ENCODE measurements at places on chromosomes 5 and 9.

GRCh38 chr5:135376961-135377624 is 21.9 kb downstream of the MACROH2A1 start:
- DNase-seq = no peak

- DNase-seq = no peak
These were observed 38.5 kb upstream of the AKNA start for GRCh38 chr9:114426046-114426948.

- no peak for DNase-seq
These were observed 83.1 kb downstream of the MSX2 start for GRCh38 chr5:174807471-174807870.

- peak; percentile 3 for DNase-seq
These were observed 294.6 kb downstream of the SEC61B start for GRCh38 chr9:99516657-99517049.

- no peak for DNase-seq
These were observed 149.7 kb upstream of the TUT7 start for GRCh38 chr9:86503942-86504341.

GRCh38 chr5:131634238-131634637 is 791 bp downstream of the RAPGEF6 start:
- peak; percentile 10 for DNase-seq

DNA sequence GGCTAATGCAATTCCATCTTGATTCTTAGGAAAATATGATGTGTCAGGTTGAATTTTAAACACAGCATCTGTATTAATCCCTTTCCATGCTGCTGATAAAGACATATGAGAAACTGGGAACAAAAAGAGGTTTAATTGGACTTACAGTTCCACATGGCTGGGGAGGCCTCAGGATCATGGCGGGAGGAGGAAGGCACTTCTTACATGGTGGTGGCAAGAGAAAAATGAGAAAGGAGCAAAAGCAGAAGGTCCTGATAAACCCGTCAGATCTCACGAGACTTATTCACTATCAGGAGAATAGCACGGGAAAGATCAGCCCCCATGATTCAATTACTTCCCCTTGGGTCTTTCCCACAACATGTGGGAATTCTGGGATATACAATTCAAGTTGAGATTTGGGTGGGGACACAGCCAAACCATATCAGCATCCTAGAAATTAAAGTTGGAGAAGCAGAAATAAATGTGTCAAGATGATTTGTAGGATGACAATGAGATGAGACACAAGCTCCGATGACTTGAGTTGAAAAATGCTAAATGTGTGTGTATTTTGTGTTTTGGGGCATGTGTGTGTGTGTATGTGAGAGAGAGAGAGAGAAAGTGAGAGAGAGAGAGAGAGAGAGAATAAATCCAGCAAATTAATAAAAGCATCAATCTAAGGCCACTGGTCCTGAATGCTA is 48.5 kb upstream of the ANKRD55 start:
- no peak for DNase-seq

DNA sequence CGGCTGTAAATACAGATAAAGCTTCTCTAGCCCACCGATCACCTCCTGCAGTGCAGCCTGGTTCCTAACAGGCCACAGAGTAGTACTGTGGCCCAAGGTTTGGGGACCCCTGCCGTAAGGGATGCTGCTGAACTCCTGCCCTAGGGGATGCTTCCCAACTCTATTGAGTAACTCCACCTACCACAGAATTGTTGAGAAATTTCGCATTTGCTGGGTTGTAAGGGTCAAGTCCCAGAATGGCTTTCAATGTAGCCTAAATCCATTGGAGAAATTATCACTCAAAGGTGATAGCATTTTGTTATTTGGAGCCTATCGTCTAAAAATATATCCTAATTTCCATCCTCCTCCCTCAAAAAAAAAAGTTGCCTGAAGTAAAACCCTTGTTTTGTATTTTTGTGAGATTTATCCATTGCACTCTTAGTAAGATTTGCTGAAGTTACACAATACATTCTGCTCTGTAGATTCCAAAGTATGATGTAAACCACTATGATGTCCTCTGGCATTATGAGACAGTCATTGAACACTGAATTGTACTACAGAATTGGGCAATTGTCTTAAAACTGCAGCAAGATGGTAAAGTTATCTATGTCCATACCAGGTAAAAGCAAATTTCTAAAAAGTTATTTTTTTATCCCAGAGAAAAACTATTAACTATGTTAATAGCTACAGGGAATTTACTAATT is 14.0 kb downstream of the ACTBL2 start:
- DNase-seq = peak; percentile 13

- no peak for DNase-seq
These were observed 162.5 kb downstream of the IRX2 start for GRCh38 chr5:2588850-2589501.

DNA sequence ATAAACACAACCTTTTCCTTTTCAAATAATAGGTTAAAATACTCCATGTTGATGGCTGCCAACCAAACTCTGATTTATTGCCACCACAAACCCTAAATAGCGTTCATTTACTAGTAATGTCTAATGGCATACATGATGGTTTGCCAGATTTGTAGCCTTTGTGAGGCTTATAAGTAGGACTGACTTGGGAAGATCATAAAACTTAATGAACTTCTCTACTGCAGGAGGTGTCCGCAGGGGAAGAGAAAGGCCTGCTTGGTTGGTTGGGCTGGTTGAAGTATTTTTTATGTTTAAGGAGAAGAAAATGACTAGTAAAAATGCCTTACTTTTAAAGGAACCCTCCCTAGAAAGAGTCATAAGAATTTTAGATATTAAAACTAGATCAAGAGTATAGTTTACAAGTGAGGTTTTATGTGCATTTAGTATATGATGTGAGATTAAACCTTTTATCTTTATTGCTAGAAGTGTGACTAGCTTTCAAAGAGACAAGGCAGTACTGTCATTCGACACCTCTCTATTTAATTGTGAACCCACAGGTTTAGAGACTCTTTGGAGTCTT is 5.0 kb downstream of the PBX3 start:
- no peak for DNase-seq

GRCh38 chr5:151141535-151141934 is 16.0 kb downstream of the ANXA6 start:
- no peak for DNase-seq

GRCh38 chr5:124643336-124643735 is 103.1 kb downstream of the ZNF608 start:
- DNase-seq = no peak

DNA sequence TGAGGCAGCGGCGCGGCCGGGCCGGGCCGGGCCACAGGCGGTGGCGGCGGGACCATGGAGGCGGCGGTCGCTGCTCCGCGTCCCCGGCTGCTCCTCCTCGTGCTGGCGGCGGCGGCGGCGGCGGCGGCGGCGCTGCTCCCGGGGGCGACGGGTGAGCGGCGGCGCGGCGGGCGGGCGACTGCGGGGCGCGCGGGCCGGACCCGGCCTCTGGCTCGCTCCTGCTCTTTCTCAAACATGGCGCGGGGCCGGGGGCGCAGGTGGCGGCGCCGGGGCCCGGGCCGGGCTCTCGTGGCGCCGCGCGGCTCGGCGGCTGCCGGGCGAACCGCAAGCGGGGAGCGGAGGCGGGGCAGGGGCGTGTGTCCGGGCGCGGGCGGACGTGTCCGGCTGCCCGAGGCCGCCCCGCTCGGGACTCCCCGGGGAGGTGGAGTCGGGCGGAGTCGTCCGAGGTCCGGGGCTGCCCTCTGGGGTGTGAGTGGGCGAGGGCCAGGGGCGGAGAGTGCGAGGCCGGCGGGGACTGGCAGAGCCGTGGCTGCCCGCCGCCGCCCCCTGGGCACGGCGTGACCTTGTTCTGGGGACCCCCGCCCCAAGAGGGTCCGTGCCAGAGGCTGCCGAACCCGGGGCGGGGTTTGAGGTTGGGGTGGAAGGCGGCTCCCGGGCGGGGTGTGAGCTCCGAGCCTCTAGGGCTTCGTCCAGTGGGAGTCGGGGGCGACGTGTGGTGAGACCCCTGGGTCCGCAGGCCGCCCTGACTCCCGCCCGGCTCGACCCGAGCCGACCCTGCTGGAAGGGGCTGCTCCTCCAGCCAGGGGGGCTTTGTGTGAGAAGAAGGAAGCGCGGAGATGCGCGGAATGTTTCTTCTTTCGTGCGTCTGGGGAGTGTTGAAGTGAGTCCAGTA is 485 bp downstream of the TGFBR1 start:
- DNase-seq = peak; percentile 72

- no peak for DNase-seq
These were observed 17.3 kb upstream of the SMAD5 start for GRCh38 chr5:136115183-136115865.

GRCh38 chr5:15069407-15069905 is 197.9 kb upstream of the ANKH start:
- no peak for DNase-seq

GRCh38 chr5:179908528-179908927 is 831 bp upstream of the TBC1D9B start:
- no peak for DNase-seq

DNA sequence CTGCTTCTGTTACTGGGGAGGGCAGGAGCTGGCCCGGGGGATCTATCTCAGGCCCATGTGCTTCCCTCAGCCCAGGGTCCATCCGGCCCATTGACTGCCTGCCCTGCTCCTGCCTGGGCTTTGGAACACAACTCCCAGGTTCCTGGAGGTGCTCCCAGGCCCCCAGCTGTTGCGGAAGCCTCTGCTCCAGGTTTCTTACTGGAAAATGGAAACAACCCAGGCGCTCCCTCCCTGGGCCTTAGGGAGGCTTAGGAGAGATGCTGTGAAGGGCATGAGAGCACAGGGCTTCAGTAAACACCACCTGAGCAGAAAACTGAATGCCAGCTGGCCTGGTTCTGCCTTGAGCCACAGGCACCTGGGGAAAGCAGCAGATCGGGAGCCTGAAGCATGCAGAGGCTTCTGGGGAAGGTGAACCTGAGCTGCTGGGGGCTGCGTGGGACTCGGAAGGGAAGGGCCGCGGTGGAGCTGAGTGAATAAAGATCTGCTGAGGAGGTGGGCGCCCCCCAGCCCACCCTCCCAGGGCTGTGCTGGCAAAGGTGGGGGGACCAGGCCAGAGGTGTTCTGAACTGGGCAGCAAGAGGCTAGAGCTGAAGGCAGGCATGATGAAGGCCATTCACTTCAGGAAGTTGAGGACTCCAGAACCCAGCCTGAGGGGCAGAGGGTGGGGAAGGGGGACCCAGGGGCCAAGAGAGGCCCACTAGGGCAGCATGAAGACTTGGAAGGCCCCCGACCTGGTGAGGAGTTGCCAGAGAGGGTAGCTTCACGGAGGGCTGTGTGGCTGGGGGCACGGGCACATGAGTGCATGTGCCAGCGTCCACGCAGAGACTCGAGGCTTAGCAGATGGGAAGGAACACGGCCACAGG is 64.8 kb downstream of the SHB start:
- no peak for DNase-seq

- no peak for DNase-seq
These were observed 87.4 kb upstream of the CD180 start for GRCh38 chr5:67283988-67284487.

DNA sequence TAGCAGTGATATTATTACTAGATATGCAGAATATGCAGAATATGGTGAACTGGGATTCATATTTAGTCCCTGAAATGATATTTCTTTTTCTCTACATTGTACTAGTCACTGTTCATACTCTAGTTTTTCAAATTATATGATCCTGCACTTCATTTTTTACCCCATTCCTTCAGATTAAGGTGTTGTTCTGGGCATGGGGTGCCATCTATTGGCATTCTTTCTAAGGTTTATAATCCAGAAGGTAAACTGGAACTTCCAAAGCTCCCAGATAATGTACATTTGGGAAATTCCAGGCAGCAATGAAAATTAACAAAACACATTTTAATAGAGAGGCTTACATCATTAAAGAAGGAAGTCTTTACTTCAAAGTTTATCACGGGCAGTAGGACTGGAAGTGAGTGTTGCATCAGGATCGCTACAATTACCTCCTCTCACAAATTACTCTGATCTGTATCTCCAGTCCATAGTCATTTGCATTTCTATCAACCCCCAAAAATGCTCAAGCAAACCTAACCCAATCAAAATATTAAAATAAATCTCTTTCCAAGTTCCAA is 12.5 kb downstream of the RFX3 start:
- DNase-seq = no peak

GRCh38 chr5:68285851-68286611 is 70.5 kb downstream of the PIK3R1 start:
- DNase-seq = no peak

DNA sequence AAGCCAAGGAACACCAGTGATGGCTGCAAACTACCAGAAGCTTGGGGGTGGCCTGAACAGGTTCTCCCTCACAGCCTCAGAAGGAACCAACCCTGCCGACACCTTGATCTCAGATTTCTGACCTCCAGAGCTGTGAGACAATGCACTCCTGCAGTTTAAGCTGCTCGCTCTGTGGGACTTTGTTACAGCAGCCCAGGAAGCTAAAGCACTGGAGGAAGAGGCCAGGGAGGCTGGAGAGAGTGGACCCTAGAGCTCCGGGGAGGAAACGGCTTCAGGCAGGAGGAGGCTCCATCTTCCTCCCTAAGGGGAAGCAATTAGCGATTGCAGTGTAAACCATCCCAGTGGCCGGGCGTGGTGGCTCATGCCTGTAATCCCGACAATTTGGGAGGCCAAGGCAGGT is 25.1 kb downstream of the BARX1 start:
- no peak for DNase-seq

- peak; percentile 39 for DNase-seq
These were observed 751.1 kb downstream of the TLR4 start for GRCh38 chr9:118455259-118455658.

DNA sequence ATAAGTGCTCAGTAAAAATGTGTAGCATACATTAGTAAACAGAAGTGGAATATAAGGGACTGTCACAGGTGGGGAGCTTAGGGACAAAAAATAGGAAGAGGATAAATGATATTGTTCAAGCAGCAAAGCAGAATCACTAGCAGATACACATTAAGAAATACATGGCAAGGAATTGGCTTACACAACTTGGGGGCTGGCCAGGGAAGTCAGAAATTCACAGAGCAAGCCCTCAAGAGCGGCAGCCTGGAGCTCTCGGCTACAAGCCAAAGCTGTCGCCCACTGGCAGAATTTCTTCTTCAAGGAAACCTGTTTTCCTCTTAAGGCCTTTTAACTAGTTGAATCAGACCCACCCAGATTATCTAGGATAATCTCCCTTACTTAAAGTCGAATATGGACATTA is 73.0 kb upstream of the SMIM23 start:
- no peak for DNase-seq

GRCh38 chr5:89484962-89485361 is 602.0 kb upstream of the MEF2C start:
- DNase-seq = no peak

- no peak for DNase-seq
These were observed 134.8 kb upstream of the LARP1 start for GRCh38 chr5:154620411-154620810.

DNA sequence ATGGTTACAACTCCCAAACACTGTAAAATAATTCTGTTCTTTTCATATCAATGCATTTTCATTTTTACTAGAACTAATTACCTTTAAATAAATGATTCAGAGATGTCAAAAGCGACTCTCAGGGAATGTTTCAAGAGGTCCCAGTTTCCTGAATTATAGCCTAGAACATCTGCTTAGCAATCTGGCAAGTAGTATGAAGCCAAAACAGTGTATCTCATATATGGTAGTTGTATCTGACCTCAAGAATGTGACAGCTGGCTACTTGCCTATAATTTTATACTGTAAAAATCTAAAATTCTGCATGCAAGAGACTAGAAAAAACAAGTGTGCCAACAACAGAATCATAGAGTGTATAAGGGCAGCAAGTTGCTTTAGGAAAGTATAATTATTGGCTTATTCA is 187.7 kb upstream of the POU5F2 start:
- no peak for DNase-seq
